Activated CD8-positive, alpha-beta T cell treated with anti-CD3 and anti-CD28 coated beads for 36 hours (primary cell): ENCODE measurements at places on chromosomes 16 and 17. TPM values are rescaled to one million over a fixed set of nuclear protein-coding genes. Genes with fewer than 3 reads are reported as not detected.

DNA sequence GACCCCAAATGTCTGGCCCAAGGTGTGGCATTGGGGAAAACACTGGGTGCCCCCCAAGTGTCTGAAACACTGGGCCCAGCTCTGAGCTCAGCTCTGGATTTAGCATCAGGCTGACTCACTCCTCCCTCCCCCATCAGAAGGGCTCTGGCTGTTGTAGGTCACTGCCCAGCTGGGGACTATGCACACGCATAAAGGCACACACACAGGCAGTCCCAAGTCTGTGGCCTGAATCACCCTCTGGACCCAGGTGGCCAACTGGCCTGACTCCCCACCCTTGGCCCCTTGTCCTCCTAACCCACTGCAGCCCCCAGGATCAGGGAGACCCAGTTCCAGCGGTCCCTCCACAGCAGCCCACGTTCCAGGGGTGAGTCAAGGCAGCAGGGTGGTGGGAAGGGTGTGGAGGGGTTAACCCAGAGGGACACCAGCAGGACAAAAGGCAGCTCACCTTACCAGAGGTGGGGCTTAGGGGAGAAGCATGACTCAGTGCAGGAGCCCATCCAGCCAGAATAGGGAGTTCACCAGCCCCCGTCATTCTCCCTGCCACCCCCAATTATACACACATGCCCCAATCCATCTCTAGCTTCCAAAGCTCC is 47.0 kb downstream of the MYO18A start:
- H3K27me3 ChIP-seq: no peaks in the 10 kb centered on the region
- no peaks in the 10 kb centered on the region for H3K36me3 ChIP-seq
- H3K4me1 ChIP-seq: peaks cover 59% of the 10 kb centered on the region
- H3K27ac ChIP-seq: peak overlapping the region; percentile 15

- no peak for DNase-seq
- H3K4me1 ChIP-seq: peaks cover 3% of the 10 kb centered on the region
- no peak overlapping the region for H3K4me3 ChIP-seq
- H3K36me3 ChIP-seq: no peaks in the 10 kb centered on the region
- H3K27ac ChIP-seq: no peak overlapping the region
- peaks cover 23% of the 10 kb centered on the region for H3K27me3 ChIP-seq
Measured at GRCh38 chr16:68732042-68732680, 4.9 kb upstream of the CDH1 start.

The CACNG5 gene
- total RNA-seq: not detected

The OR4D1 gene
- total RNA-seq: 0.25 TPM

The KLHL10 gene
- total RNA-seq: 0.36 TPM

The KRT37 gene
- total RNA-seq: not detected

The PRCD gene
- not detected for total RNA-seq

The OTOP3 gene
- not detected for total RNA-seq
